ENCODE measurements at places on chromosomes 2 and 18. TPM values are rescaled to one million over a fixed set of nuclear protein-coding genes. Genes with fewer than 3 reads are reported as not detected.

The REV1 gene
- total RNA-seq, result 48.4 TPM

The RAX gene
- total RNA-seq, result not detected

The IL36RN gene
- total RNA-seq, result not detected

The ARHGAP25 gene
- total RNA-seq, result 117 TPM

The ABCB11 gene
- not detected for total RNA-seq

The TNS1 gene
- 21.2 TPM for total RNA-seq

The ANKRD53 gene
- total RNA-seq, result 0.28 TPM

The SLC5A7 gene
- total RNA-seq, result not detected

The FEV gene
- total RNA-seq, result not detected

- H3K27ac ChIP-seq, result no peak overlapping the region
- no peaks in the 10 kb centered on the region for H3K36me3 ChIP-seq
These were observed 40.8 kb downstream of the RNF152 start for GRCh38 chr18:61851940-61852451.

DNA sequence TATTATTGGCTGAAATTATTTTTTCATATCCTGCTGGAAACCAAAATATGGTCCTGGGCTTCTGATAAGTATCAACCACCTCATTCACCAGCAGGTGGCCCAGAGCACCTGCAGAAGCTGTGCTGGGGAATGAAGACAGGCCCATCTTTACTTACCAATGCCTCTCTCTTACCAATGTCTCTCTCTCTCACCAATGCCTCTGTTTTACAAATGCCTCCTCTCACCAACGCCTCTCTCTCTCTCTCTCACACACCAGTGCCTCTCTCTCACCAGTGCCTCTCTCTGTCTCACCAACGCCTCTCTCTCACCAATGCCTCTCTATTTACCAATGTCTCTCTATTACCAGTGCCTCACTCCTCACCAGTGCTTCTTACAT, 2.3 kb upstream of the MAL start:
- H3K4me1 ChIP-seq, result peaks cover 37% of the 10 kb centered on the region
- DNase-seq, result peak; percentile 51
- H3K27ac ChIP-seq, result peak overlapping the region; percentile 92
- H3K4me3 ChIP-seq, result peak overlapping the region; percentile 81

- DNase-seq, result no peak
- H3K27ac ChIP-seq, result no peak overlapping the region
- H3K4me3 ChIP-seq, result no peak overlapping the region
These were observed 46.3 kb downstream of the ZC3H6 start for GRCh38 chr2:112321375-112322320.

DNA sequence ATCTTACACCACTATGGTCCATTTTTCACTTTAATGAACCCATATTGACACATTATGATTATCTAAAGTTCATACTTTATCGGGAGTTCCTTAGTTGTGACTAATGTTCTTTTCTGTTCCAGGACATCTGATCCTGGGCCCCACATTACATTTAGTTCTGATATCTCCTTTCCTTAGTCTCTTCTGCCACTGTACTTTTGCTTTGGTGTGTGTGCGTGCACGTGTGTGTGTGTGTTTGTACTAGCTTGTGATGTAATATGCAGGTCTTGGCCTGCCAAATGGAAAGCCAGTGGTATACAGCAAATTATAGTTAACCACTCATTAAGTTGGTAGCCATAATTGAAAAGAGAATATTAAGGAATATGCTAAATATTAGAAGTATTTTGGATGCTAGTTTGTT, 88.0 kb downstream of the CDC42EP3 start:
- H3K4me3 ChIP-seq, result peak overlapping the region; percentile 45
- peaks cover 53% of the 10 kb centered on the region for H3K4me1 ChIP-seq
- DNase-seq, result no peak
- H3K27me3 ChIP-seq, result no peaks in the 10 kb centered on the region

GRCh38 chr2:221606424-221606823, 34.3 kb upstream of the EPHA4 start:
- no peaks in the 10 kb centered on the region for H3K36me3 ChIP-seq
- DNase-seq, result no peak
- peaks cover 1% of the 10 kb centered on the region for H3K27me3 ChIP-seq
- no peak overlapping the region for H3K4me3 ChIP-seq
- peaks cover 1% of the 10 kb centered on the region for H3K4me1 ChIP-seq

DNA sequence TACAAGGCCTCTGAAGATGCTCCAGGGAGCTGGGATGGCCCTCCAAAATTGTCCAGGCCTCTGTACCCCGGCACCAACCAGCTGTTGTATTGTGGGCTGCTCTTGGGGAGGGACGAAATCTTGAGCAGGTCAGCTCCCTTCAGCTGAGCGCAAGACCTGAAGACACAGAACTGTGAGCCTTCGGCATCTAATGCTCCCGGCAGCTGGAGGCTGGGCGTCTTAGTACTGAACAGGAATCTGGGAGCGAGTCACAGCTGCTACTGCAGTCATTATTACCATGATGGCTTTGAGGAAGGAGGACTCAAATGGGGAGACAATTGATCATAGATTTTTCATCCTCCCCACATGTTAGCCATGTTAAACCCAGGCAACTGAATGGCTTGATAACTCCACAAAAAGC, 83.0 kb upstream of the LTBP1 start:
- H3K4me3 ChIP-seq, result no peak overlapping the region
- peaks cover 3% of the 10 kb centered on the region for H3K27me3 ChIP-seq
- no peaks in the 10 kb centered on the region for H3K4me1 ChIP-seq
- H3K36me3 ChIP-seq, result no peaks in the 10 kb centered on the region

DNA sequence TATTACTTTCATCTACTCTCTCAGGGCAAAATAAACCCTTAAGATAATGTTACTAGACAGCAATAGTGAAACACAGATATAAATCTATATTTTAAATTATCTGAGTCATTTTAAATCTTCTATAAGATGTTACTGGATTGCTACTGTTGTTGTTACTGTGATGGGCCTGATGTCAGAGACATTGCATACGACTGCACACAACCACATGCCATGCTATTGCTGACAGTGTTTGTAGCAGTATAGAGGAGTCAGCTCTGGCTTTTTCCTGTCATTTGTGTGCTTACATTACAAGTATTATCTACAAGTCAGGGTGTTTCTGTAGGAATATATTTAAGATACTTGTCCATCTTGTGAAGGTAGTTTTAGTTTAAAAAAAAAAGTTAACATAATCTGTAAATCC, 63.9 kb downstream of the CCDC148 start:
- peaks cover 6% of the 10 kb centered on the region for H3K4me1 ChIP-seq
- H3K4me3 ChIP-seq, result no peak overlapping the region
- peaks cover 3% of the 10 kb centered on the region for H3K27me3 ChIP-seq
- no peak for DNase-seq
- H3K27ac ChIP-seq, result no peak overlapping the region
- no peaks in the 10 kb centered on the region for H3K36me3 ChIP-seq
